ENCODE measurements at places on chromosomes 3 and 15.

DNA sequence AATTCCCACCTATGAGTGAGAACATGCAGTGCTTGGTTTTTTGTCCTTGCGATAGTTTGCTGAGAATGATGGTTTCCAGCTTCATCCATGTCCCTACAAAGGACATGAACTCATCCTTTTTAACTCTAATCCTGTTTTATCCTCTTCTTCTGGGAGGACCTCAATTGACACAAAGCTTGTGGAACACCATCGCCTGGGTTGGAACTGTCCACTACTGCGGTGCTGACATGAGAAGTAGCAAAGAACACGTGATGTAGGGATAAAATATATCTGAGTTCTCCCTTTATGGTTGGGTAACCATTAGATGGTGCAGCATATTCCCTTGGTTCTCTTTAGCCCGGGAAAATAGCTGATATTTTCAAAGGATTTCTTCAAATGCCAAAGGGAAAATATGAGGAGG lies 105.3 kb upstream of the TOPAZ1 start:
- DNase-seq = no peak

GRCh38 chr3:153925841-153926514 lies 195.2 kb upstream of the ARHGEF26 start:
- no peak for DNase-seq

GRCh38 chr3:189724356-189724755 lies 93.2 kb downstream of the TP63 start:
- DNase-seq = no peak

- no peak for DNase-seq
These were observed 4.5 kb downstream of the DLEC1 start for GRCh38 chr3:38043486-38043885.

DNA sequence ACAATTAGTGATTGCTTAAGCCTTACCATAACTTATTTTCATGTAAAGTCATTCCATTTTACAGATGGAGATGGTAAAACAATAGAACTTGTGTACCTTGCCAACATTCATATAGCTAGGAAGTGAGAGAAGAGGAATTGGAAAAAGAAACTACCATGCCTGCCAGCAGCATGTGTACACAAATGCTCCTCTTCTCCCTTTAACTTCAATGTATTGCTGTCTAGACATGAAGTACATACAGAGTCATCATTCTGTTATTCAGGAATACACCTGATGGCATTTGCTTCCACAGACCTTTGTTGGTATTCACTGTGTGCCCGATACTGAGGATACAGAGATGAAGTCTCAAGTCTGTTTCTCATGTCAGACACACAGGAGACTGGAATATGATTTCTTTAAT lies 7.1 kb upstream of the TMEM207 start:
- no peak for DNase-seq

- DNase-seq = no peak
These were observed 1.3 kb downstream of the CILP start for GRCh38 chr15:65209701-65210643.

DNA sequence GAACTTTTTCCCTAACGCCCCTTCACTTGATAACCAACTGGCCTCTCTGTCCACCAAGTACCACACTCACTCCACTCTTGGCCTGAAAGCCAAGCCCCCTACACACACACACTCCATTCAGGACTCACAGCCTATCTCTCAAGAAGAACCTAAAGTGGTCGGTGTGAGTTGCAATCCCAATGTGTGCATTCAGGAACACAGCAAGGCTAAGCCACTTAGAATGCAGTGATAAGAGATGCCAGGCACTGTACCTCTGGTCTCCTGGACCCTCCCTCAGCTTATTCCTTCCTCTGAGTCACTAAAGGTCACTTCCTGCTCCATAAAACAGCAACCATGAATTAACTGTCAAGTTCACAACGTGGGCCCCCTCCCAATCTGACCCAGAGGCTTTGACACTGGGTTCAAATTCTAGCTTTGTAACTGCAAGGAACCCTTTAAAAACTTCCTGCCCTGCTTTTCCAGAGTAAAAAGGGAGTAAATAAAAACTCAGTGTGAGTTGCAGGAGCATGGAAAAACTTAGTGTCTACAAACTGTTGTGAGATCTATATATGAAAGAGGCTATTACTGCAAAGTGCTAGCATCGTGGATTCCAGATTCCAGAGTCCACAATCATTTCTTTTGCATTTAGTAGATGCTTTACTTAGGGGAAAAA lies 17.6 kb upstream of the KCNMB3 start:
- no peak for DNase-seq

GRCh38 chr3:135629701-135630408 lies 335.7 kb upstream of the PPP2R3A start:
- DNase-seq = no peak

Measured in hematopoietic multipotent progenitor cell treated with erythropoietin and hydrocortisone succinate and interleukin-3 and kit ligand, for 15 days (in vitro differentiated cells).